ENCODE measurements at places on chromosomes 5 and 9.

GRCh38 chr9:107251756-107252322 is 31.2 kb upstream of the RAD23B start:
- DNase-seq = no peak

DNA sequence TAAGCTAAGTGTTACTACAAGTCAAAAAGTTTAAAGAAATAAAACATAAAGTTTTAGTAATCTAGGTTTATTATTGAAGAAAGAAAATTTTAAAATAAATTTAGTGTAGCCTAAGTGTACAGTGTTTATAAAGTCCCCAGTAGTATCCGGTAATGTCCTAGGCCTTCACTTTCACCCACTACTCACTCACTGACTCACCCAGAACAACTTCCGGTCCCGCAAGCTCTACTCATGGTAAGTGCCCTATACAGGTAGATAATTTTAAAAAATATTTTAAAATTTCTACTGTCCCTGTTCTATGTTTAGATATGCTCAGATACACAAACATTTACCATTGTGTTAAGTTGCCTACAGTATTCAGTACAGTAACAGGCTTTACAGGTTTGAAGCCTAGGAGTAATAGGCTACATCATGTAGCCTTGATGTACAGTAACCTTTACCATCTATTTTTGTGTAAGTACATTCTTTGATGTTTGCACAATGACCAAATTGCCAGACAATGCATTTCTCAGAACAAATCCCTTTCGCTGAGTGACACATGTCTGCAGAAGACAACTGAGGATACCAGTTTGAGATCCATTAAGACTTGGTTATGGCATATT is 253.6 kb downstream of the TRIM32 start:
- no peak for DNase-seq

DNA sequence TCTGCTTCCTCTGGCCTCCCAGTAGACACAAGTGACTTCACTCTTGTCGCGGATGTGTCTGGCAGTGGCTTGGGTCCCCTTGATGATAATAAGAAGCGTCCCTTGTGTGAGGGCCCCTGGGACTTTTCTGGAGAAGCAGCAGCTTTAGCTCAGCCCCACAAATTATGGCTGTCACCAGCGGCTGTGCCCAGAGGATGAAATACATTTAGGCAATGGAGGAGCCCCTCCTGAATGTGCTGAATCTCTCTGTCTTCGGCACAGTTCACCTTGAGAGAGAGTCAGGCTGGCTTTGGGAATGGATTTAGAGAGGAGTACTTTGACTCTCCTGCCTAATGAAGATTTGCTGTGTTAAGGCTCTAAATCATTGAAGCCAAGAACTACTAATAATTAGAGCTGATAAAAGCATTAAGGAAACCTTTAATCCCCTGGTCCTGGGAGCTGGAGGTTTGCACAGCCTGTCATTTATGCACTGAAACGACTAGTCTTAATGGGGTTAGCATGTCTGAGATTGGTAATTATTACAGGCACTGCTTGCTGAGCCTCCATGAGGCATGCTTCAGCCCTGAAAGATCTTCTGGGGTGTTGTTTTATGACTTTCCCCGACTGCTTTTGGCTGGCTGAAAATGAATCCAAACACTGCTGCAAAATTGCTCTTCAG is 127.0 kb downstream of the TENT4A start:
- DNase-seq = no peak

DNA sequence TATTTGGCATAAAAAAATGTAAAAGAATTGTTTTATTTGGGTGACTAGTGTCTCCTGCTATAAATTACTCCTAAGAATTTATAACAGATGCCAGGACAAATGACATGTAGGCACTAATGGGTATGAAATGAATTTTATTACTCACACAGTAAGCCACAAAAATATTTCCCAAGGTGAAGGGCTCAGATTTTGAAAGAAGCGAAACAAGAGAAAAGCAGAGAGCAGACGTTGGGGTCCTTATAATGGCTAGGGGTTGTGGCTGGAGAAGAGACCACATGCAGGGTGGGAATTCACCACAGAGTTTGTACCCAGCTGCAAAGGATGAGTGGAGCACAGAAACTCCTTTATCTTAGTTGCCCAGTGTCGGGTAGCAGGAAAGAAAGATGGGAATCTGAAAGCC is 45.0 kb upstream of the PRR16 start:
- no peak for DNase-seq

- no peak for DNase-seq
These were observed 104.5 kb downstream of the STK32A start for GRCh38 chr5:147339313-147339712.

- no peak for DNase-seq
These were observed 187.8 kb downstream of the GNAQ start for GRCh38 chr9:77843871-77844155.

DNA sequence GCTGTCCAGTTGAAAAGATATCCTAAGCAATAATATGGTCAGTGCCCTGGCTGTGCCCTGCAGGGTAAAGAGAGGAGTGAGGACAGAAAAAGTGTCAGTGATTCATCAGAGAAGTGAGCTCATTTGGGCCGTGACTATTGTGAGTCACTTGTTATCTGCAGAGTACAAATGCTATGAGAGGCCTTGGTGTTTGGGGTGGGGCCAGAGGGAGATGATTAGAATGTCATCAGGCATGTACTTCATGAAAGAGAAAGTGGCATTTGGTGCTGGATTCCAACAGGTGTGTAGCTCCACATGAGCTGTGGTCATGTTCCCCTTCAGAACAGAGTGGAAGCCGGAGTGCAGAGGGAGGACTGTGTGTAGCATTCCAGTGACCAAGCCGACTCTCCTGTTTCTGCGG is 174.1 kb downstream of the KDM4C start:
- DNase-seq = no peak

GRCh38 chr9:128361296-128361985 is 9.7 kb upstream of the URM1 start:
- no peak for DNase-seq

DNA sequence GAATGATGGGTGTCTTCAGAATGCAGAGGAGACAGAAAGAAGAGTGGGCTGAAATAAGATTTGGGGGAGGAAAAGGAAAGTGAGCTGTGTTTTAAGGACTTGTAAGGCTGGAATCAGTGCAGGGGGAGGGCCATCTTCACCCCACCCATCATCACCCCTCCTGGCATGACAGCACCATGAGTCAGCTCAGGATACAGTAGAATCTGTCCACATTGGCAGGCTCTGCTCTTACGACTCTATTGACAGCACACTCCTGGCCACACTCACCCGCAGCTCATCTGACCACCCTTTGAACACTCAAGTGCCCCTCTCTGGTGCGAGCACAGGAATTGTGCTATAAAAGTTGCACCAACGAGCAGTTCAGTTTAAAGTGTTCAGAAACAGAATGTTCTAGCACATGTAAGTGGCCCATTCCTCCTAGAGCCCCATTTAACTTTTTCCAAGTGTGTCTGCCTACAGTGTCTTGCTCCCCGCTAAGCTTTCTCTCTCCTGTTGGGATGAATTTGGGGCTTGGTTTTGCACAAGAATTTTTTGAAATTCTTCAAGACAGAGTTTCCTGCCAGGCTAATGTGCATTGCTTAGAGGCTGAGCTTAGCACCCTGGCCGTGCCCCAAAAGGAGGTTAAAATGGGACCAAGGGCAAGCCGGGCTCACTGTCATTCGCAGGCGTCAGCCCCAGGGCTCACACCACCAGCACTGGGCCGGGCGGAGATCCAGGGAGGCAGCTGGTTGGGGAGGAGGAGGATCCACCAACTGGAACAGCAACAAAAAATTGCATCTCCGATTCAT is 12.0 kb downstream of the ADRA1B start:
- no peak for DNase-seq

GRCh38 chr5:146070746-146071145 is 34.6 kb downstream of the PLAC8L1 start:
- DNase-seq = no peak
